ENCODE measurements at places on chromosomes 1 and 21.
A peak's percentile ranks its signal among the peaks of the same experiment; 100 is the strongest.

DNA sequence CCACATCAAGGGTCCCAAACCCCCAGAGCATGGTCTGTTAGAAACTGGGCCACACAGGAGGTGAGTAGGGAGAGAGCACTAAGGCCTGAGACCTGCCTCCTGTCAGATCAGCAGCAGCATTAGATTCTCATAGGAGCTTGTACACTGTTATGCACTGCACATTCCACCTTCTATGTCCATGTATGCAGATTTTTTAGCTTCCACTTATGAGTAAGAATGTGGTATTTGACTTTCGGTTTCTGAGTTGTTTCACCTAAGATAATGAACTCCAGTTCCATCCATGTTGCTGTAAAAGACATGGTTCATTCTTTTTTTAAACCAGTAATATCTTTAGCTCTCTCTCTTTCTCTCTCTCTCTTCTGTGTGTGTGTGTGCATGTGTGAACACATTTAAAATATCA is 663 bp upstream of the GBP6 start:
- DNase-seq: no peak

GRCh38 chr1:9823693-9823942 is 147 bp downstream of the CLSTN1 start:
- no peak for DNase-seq

- no peak for DNase-seq
Measured at GRCh38 chr1:39949891-39950290, 5.1 kb upstream of the MFSD2A start.

- no peak for DNase-seq
Measured at GRCh38 chr1:70727886-70728489, 316.9 kb downstream of the CTH start.

DNA sequence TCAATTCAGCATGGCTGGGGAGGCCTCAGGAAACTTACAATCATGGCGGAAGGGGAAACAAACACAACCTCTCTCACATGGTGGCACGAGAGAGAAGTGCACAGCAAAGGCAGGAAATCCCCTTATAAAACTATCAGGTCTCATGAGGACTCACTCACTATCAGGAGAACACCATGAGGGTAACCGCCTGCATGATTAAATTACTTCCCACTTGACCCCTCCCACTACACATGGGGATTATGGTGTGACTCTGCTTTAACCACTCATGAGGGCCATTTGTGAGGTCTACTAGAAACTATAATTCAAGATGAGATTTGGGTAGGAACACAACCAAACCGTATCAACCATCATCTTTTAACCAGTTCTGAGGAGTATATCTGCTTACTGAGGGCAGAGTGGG is 387.4 kb upstream of the NFIA start:
- DNase-seq: no peak

DNA sequence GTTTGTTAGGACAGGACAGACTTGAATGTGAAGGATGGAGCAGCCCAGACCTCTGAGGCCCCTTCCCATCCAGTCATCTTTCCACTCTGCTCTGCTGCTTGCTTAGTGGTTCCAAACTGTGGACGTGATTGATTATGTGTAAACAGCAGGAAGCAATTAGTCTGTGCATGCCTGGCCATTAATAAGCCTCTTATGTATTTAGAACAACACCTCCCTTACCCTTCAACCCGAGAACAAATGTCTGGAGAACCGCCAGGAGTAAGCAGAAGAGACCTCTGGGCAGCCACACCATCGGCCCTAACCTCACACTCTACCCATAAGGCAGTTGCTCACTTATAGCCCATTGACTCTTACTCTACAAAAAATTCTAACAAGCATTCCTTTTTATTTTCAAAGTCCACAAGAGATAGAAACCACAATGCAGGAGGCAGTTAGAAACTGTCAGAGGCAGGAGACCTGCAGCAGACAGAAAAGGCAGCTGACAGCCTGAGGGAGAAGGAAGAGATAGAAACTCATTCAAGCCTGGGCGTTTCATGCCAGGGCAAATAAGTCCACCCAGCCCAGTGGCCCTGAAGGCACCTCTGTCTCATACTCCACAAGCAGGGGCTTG is 5.8 kb upstream of the EPHA8 start:
- no peak for DNase-seq

- DNase-seq: peak; percentile 12
Measured at GRCh38 chr1:20640183-20640597, 6.9 kb downstream of the PINK1 start.

GRCh38 chr1:111624382-111624781 is 4.8 kb downstream of the RAP1A start:
- DNase-seq: no peak

DNA sequence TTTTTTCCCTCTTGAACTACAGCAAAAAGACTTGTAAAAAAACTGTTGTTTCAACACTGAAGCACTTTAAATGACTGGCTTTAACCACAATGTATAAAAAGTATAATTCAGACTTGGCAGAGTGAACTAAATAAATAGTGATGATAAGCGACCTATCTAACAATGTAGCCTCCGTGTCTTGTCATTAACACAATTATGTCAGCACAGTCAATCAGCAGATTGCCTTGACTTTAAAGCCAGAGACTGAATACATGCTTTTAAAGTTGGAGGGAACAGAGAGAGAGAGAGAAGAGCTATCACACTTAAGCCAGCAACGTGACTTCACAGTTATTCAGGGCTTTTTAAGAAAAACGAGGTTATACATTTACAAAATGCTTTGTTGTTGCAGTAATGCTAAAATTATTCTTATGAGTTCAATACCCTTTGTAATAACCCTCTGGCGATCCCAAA is 378.1 kb downstream of the LMO4 start:
- no peak for DNase-seq

GRCh38 chr21:33973268-33973667 is 57.7 kb upstream of the ATP5PO start:
- no peak for DNase-seq

DNA sequence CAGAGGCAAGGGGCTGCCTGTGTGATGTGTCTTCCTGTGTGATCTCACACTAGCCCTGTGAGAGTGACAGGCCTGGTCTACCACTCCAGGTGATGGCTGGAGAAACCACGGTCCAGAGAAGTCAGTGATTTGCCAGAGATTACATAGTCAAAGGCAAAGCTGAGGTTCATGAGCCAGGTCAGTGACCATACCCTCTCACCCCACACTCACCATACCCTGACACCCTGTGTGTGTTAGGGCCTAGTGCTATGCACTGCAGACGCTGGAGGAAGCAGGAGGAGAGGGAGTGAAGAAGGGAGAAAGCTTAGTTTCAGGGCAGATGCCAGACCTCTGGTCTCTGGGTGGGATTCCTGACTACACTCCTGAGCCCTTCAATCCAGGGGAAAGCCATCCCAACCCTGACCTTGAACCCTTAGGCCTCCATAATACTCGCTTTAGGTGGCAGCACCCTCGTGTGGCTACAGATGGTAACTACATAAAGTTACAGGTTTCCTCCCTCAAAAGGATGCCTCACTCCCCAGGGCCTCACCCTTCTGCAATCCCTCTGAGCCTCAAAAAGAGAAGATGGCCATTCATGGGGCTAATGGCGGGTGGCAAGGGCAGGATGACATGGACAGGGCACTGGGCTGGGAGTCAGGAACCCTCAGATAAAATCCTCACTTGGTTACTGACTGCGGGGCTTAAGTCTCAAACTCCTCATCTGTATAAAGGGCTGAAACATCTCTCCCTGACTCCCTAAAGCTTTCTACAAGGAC is 20.8 kb upstream of the SDC3 start:
- no peak for DNase-seq

GRCh38 chr21:31176725-31177124 is 138.4 kb upstream of the KRTAP19-8 start:
- DNase-seq: no peak

DNA sequence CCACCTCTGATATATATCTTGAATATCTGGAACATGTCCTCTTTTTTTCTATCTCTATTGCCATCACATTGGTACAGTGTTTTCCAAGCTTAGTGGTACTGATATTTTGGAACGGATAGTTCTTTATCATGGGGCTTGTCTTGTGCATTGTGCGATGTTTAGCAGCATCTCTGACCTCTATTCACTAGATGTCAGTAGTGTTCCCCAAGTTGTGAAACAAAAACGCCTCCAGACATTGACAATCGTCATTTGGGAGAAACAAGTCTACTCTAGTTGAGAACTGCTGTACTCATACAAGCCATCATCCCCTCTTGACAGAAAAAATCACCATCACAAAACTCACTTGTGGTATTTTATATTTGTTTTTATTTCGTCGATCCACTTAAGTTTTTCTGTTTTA is 79.7 kb upstream of the CHODL start:
- DNase-seq: no peak

GRCh38 chr1:61753998-61754508 is 11.8 kb downstream of the PATJ start:
- DNase-seq: no peak

- peak; percentile 40 for DNase-seq
Measured at GRCh38 chr1:89608319-89608983, 24.5 kb upstream of the LRRC8C start.

DNA sequence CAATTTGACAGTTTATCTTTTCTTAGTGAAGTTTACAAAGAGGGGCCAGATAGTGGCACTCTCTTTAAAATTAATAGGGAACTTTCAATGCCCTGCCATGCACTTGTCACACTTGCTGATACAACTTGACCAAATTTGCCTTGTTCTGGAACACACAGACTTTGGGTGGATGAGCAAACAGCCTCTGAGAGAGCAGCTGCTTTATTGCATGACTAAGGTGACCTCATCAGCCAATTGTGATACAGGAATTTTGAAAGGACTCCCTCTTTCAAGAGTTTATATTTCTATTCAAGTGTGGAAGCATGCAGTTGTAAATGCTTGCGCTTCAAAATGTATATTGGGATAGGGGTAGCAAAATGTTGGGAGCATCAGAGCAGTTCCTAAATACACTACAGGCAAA is 2.1 kb upstream of the RGS1 start:
- no peak for DNase-seq

Data from stimulated activated CD4-positive, alpha-beta T cell treated with anti-CD3 and anti-CD28 coated beads, Interleukin-15, amount 100 ng/mL, for 1 hour (primary cell).